ENCODE measurements at places on chromosomes 13 and 19. TPM values are rescaled to one million over a fixed set of nuclear protein-coding genes. Genes with fewer than 3 reads are reported as not detected.

Gene CEACAM21
- total RNA-seq = not detected

Gene DNASE2
- 44.8 TPM for total RNA-seq

Gene IL27RA
- 10.7 TPM for total RNA-seq

Gene C3
- 13.0 TPM for total RNA-seq

Gene SIAH3
- total RNA-seq = not detected

Gene ZNF534
- total RNA-seq = not detected

Gene PRKD2
- 80.5 TPM for total RNA-seq

Gene FCAR
- total RNA-seq = not detected

Gene TEX26
- total RNA-seq = not detected

- peak; percentile 84 for DNase-seq
These were observed 19.4 kb upstream of the ADGRE5 start for GRCh38 chr19:14361824-14362223.

DNA sequence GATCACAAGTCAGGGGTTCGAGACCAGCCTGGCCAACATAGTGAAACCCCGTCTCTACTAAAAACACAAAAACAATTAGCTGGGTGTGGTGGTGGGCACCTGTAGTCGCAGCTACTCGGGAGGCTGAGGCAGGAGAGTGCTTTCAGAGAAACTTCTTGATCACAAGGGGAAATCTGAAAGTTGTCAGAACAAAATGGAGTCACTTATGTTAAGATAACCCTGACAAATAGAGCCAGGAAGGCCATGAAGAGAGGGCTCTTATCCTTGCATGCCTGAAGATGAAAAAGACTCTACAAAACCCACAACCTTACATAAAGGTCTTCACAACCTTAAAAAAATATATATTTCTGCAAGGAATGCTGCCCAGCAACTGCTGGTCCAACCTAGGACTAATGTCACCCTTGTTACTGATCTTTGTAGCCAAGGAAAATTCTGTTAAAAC, 1.2 kb downstream of the CARD8 start:
- DNase-seq = no peak

DNA sequence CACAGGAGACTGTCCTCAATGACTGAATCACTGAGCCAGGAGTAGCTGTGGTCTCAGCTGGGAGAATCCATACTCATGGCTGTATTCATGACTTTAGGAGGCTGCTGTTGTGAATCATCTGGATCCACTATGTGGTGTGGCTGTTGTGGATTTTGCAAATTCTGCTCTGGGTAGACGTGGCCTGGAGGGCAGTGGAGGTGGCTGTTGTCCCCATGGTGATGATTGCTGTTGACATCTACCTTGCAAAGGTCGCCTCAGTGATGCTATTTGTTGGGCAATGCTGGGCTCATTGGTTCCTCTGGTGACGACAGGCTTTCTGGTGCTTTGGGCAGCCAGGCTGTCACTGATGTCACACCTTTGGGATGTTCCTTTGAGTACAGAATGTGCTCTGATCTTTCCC, 23.9 kb downstream of the MUC16 start:
- no peak for DNase-seq

DNA sequence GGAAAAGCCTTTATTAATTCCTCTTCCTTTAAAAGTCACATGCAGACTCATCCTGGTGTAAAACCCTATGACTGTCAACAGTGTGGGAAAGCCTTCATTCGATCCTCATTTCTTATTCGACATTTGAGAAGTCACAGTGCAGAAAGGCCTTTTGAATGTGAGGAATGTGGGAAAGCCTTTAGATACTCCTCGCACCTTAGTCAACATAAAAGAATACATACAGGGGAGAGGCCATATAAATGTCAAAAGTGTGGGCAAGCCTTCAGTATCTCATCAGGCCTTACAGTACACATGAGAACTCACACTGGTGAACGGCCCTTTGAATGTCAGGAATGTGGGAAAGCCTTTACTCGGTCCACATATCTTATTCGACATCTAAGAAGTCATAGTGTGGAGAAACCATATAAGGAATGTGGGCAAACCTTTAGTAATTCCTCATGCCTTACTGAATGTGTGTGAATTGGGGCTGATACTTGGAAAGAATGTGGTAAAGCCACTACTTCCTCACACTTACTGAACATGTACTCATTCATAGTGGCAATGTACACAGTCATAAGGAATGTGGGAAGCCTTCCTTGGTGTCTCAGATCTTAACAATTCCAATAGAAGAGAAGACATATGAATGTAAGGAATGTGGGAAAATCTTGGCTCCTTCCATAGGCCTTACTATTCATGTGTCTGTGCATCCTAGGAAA, 18.8 kb downstream of the ZNF559 start:
- no peak for DNase-seq

DNA sequence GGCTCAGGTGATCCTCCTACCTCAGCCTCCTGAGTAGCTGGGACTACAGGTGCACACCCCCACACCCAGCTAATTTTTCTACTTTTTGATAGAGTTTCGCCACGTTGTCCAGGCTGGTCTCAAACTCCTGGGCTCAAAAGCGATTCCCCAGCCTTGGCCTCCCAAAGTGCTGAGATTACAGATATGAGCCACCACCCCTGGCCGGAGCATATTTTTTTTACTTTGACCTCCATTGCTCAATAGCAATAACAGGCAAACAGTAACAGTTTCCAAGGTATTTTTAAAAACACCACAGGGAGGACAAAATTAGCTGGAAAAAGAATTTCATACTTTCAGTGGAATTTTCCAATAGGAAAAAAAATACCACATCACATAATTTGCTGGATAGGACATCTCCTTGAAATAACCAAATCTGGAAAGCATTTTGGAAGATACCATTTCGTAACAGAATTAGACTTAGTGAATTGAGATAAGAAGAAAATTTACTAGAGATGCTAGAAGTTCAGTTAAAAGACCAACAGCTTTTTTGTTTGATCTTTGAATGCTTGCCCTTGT, 5.2 kb downstream of the DUXA start:
- DNase-seq = no peak

- DNase-seq = no peak
These were observed 8.5 kb upstream of the TPT1 start for GRCh38 chr13:45349438-45349837.

GRCh38 chr19:53864308-53864836, 3.3 kb upstream of the MYADM start:
- DNase-seq = no peak

DNA sequence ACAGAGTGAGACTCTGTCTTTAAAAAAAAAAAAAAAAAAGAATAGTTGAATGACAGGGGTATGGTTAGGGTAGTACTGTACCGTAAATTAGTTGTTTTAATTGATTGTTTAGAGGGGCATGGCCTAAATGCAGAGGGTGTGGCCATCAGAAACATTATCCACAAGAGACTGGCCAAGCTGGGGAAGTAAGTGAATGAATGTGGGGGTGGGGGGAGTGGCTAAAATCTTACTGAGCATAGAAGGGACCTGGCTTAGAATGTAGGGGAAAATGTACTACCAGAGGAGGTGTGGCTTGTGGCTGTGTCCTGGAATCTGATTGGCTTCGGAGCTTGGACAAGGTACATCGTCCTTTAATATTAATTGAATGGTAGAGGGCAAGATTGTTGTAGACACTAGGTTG, 3.8 kb downstream of the BCL2L12 start:
- DNase-seq = no peak

DNA sequence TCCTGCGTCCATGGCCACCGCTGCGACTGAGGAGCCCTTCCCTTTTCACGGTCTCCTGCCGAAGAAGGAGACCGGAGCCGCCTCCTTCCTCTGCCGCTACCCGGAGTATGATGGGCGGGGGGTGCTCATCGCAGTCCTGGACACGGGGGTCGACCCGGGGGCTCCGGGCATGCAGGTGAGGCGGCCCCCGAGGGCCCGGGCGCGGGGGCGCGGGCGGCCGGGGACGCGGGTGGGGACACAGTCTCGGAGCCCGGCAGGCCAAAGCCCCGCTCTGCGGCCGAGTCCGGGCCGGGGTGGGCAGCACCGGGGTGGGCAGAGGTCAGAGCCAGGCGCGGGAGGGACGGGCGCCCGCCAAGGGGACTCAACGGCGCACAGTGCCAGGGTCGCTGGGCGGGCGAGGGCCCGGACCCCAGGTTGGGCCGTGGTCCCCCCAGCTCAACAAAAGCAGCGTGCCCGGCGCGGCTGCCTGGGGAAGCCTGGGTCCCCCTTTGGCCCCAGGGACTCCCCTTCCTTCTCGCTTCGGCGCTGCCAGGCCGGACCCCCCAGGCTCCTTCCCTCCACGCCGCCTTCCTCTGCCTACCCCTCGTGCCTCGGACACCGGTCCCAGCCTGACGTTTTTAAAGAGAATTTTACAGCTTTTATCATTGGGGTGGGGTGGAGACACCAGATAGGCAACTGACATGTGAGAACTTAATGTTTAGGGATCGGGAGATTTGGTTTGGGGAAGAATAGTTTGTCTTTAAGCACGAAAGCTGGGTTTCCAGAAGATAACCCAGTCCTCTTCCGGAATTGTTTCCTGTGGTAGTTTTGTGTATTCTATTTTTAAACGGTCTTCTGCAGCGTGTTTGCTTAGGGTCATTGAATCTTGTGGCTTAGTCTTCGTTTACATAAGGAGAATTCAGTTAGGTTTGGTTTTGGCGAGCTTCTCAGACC, 509 bp downstream of the TPP2 start:
- peak; percentile 65 for DNase-seq

DNA sequence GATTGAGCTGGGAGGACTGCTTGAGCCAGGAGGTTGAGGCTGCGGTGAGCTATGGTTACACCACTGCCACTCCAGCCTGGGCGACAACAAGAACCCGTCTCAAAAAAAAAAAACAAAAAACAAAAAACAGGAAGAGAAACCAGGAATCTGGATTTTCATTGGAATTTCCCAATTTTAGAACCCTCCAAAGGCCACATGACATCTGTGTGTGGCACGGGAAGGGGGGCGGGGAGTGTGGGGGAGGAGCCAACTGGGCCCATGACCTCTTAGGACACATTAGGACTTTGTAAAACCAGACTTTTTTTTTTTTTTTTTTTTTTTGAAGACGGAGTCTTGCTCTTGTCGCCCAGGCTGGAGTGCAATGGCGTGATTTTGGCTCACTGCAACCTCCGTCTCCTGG, 21.2 kb upstream of the MYDGF start:
- no peak for DNase-seq

DNA sequence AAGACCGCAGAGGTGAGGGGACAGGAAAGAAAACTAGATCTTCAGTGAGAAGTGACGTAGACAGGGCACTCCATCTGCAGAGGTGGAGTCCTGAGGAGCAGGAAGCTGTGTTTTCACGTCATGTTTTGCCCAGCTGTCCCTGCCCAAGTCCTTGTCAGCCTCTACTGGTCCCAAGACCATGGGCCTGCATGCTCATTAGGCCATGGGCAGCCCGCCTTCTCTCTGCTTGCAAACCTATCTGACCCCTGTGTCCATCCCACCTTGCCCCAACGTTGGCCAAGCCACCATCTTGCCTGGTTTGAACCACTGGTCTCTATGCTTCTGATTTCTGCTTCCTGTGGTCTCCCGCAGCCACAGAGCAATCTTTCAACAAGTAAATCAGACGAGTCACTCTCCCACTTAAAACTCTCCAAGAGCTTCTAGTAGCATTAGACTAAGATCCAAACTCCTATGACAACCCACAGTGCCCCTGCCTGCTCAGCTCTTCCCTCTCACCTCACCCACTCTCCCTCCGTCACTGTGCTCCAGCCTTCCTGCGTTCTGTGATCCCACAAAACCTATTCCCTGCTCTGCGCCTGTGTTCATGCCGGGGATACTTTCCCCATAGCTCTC, 18.6 kb upstream of the CCNE1 start:
- peak; percentile 30 for DNase-seq

DNA sequence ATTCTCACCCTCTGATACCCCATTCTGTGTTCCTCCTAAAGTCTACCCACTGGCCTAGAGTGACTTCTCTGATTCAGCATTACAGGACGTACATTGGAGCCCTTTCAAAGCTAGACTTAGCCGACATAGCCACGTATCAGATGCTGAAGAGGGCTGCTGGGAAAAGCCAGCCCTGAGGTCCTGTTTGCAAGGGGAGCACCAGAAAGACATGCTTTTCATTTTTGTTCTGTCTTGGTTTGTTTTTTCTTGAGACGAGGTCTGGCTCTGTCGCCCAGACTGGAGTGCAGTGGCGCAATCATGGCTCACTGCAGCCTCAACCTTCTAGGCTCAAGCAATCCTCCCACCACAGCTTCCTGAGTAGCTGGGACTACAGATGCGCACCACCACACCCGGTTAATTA, 6.3 kb upstream of the ZSWIM4 start:
- no peak for DNase-seq

- no peak for DNase-seq
These were observed 917.7 kb upstream of the SLC10A2 start for GRCh38 chr13:103983948-103984347.

- peak; percentile 5 for DNase-seq
These were observed 11.6 kb downstream of the SPATA13 start for GRCh38 chr13:24172071-24172470.

- no peak for DNase-seq
These were observed 273.2 kb downstream of the LIG4 start for GRCh38 chr13:107942030-107942617.

DNA sequence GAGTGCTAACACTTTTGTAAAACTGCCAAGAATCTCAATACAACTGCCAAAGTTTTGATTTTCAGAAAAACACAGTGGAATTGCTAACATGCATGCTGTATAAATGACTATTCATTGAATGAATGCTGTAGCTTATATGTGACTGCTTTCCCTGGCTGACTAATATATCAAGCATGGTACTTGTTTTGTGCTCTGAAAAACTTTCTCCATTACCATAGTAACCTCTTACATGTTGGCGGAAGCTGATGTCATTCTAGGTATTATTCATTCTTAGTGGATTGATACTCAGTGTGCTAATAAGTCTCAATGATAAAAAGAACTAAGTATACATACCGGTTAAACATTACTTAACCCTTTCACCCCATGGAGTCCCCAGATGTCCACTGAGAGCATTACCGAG, 166.1 kb upstream of the MYO16 start:
- DNase-seq = no peak

DNA sequence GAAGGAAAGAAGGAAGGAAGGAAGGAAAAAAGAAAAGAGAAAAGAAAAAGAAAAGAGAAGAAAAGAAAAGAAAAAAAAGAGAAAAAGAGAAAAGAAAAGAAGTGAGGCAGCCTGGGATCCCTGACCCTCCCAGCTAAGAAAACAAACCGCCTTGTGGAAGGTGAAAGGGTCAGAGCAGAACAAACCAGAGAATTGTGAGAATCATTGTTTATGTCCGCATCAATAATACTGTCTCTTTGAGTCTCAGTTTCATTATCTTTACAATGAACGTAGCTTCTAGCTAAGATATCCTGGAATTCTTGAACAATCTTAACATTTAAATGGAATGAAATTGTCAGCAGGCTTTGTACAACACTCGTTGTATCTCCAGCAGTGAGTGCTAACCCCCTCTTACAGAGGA, 66.4 kb upstream of the SERP2 start:
- no peak for DNase-seq

DNA sequence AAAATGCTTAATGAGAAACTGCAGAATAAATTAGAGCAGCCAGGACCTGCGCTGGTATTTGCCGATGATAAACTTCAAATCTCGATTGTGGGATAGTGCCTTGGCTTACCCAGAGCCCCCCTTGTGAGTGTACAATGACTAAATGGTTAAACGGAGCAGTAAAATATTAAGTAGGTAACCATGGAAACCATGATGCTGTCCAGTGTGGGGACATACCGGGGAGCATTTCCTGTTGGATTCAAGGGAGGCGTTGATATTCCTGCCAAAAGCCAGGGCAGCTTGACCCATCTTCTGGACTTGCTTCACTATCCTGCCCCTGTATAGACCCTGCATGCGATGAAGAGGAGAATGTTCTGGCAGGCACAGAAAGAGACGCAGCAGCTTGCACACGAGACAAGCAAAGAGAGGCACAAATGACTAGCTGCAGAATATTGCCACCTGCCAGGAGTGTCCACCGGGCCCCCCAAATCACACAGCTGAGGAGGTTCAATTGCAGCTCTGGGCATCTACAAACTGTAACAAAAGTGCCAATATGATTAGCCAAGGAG, 255.3 kb upstream of the TSHZ3 start:
- no peak for DNase-seq
